ENCODE measurements at places on chromosomes 2 and 18. TPM values are rescaled to one million over a fixed set of nuclear protein-coding genes. Genes with fewer than 3 reads are reported as not detected.

DNA sequence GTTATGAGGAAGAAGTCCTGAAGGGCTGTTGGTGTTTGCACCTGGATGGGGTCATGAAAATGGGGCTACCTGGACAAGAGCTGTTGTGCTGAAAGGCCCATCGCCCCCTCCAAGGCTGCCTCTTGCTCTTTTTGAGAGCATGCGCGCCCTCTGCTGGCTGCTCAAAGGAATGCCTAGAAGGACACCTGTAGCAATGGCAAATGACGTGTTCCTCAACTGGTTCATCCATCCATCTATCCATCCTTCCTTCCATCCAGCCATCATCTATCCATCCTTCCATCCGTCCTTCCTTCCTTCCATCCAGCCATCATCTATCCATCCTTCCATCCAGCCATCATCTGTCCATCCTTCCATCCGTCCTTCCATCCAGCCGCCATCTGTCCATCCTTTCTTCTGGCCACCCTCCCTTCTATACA, 17.2 kb upstream of the RPL31 start:
- peak; percentile 89 for DNase-seq

GRCh38 chr2:55759271-55759921, 65.8 kb upstream of the PNPT1 start:
- DNase-seq: no peak

The RAB3GAP1 gene
- polyA plus RNA-seq: 39.9 TPM

The KLHL29 gene
- 3.3 TPM for polyA plus RNA-seq
